Neural progenitor cell (in vitro differentiated cells): ENCODE measurements at places on chromosomes 11 and 22. TPM values are rescaled to one million over a fixed set of nuclear protein-coding genes. Genes with fewer than 3 reads are reported as not detected.

Gene UBQLNL
- total RNA-seq = 0.19 and 0.90 TPM in 2 replicates

Gene TRIM66
- 0.95 and 3.6 TPM in 2 replicates for total RNA-seq

Gene APOL5
- not detected in 2 replicates for total RNA-seq

GRCh38 chr11:134857035-134857434 lies 445.0 kb upstream of the B3GAT1 start:
- no peak for DNase-seq

DNA sequence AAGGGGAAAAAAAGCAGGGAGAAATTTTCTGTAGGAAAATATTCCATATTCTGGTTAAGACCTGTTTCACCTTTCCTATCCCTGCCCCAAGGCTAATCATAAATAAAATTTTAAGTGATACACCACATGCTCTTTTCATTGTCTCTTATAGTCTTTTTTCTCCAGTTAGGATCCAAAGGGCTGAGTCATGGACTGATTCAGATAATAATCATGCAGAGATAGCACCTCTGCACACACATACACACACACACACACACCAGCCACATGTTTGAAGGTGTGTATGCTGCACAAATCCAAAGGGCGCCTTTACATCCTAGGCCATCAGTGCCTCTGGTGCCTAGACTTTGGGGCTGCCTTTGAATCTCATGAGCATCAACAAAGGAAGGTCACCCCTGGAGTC lies 35.5 kb upstream of the CWF19L2 start:
- DNase-seq = no peak

- DNase-seq = no peak
These were observed 25.0 kb upstream of the YPEL1 start for GRCh38 chr22:21760640-21761039.

DNA sequence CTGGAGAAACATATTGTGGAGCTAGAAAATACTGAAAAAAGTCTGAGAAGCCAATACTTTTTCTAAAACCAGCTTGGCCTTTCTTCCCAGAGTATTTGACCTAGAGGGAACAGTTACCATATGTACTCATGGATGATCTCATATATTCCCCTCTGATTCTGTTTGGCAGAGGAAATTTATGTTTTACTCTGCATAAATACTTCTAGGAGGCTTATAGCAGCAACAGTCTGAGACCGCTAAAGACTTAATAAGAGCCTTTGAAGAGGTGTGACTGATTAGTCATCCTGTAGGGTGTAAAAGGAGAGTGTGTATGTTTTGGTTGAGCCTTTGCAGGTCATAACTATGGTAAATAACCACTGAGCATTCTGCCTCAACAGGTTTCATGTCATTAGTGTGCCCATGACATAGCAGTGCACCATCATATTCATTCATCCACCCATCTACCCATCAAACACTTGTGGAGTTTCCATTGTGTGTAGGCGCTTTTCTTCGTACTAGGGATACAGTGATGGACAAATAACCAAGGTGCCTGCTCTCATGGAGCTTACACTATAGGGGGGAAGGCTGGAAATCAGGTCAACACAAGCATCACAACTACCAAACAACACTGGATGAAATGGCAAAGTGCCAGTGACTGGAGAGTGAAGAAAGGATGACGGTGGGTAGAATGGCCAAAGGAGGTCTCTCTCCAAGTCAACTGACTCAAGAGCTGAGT lies 44.5 kb downstream of the TRAF6 start:
- DNase-seq = no peak

- no peak for DNase-seq
These were observed 5.0 kb downstream of the FADS1 start for GRCh38 chr11:61811831-61812230.
